NCI-H524 treated with DMSO at 0.1 percent for 48 hours (cell line): ENCODE measurements at places on chromosomes 3 and 15.

GRCh38 chr3:11230832-11231231 is 41.4 kb upstream of the ATG7 start:
- no peak for DNase-seq

GRCh38 chr15:38709196-38709595 is 144.6 kb upstream of the RASGRP1 start:
- no peak for DNase-seq

DNA sequence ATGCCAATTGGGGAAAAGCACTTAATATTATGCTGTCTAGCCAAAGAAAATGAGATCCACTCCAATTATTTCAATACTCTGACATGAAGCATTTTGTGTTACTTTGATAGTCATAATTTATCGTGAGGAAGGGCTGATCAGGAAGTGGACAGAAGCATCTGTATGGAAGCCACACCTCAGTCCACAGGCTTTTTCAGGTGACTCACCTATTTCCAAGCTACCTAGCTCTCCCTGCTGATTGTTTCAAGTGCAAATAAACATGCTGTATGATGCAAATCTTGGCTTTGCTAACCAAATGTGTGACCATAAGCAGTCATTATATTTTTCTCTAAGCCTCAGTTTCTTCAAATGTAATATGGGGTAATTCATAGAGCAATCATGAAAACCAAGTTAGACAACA is 30.8 kb upstream of the CPB1 start:
- no peak for DNase-seq

DNA sequence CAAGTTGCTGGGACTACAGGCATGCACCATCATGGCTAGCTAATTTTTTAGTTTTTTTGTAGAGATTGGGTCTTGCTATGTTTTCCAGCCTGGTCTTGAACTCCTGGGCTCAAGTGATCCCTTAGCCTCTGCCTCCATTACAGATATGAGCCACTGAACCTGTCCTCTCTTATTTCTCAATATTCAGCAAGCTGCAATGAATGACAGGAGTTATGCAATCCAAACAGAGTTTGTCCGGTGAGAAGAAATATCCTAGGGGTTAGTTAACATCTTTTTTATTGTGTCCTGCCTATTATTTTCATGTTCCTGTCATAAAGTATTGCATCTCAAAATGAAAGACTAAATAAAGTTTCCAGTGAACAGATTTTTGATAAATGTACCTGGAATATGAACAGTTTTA is 1161.4 kb downstream of the OTOL1 start:
- no peak for DNase-seq

DNA sequence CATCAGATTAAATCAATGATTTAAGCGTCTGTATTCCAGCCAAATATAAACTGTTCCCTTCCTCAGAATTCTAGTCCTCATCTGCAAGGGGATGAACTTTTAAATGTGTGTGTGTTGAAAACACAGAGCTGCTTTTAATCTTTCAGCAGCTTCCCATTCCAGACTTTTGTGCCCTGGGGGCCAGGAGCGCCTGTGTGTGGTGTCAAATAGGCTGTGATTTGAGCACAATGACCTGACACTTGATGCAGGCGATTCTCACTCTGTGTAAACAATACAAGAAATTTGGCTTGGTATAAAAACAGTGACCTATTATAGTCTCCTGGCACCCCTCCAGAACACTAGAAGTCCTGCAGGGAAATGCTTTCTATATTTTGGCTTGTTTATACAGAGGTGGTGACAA is 274.6 kb upstream of the ROPN1 start:
- DNase-seq: no peak

GRCh38 chr3:171781711-171782127 is 28.6 kb downstream of the PLD1 start:
- DNase-seq: no peak

DNA sequence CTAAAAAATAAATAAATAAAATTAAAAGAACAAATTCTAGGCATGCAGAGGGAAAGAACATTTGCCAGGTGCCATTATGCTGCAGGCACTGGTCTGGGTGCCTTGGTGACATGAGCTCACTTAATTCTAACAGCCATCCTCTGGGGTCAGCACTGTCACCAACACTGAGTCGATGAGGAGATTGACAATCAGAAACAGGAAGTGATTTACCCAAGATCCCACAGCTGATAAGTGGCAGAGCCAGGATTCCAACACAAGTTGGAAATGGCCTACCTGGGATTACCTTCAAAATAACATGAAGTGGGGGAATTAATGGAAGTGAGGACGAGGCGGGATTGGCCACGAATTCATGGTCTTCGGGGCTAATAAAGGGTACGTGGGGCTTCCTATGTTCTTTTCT is 3.6 kb downstream of the PLIN1 start:
- no peak for DNase-seq

GRCh38 chr3:29438580-29438979 is 157.7 kb downstream of the RBMS3 start:
- DNase-seq: no peak

DNA sequence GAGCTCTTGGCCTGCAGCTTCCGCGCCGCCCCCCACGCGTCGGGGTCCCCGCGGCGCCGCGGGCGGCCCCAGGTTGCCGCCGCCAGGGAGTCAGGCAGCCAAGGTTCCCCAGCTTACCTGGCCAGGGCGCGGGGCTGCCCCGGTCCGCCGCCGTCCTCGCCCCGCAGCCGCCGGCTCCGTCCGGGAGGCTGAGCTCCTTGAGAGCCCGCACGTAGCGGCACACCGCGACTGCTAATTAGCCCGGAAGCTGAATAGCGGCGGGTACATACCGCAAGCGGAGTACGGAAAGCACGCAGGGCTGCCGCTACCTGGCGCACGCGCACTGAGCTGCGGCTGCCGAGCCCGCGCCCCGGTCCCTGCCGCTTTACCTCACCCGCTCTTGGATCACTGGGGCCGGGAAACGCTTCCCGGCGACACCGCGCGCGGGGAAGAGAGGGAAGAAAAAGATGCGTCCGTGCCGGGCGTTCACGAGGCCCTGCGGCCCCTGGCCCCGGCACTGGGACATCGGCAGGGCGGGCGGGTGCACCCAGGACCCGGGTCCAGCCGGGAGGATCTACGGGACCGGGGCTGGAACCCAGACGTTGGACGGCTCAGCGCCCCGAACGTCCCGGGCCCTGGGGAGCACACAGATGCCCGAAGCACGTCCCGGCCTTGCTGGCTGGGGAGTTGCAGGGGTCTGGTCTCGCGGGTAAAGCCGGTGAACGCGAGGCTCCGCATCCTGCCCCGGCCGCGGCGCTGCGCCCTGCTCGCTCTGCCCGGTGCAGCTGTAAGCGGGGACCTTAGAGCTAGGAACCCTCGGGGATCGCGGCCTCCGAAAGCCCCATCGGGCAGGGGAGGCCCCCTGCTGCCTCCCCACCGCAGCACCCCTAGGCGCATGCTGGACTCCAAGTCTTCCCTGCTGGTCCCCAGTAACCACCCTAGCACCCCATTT is at the start of gene GOLGA8B:
Gene GOLGA8B, minus strand, starts transcription at position 253 of the 931 bp plus-strand sequence. CDS start 47,739 bp downstream, outside the sequence.
- peak; percentile 10 for DNase-seq

GRCh38 chr15:25643120-25643519 is 204.3 kb upstream of the UBE3A start:
- no peak for DNase-seq

GRCh38 chr3:114764056-114764492 is 383.0 kb downstream of the ZBTB20 start:
- DNase-seq: no peak

GRCh38 chr3:127637546-127637945 is 8.6 kb downstream of the PODXL2 start:
- no peak for DNase-seq

DNA sequence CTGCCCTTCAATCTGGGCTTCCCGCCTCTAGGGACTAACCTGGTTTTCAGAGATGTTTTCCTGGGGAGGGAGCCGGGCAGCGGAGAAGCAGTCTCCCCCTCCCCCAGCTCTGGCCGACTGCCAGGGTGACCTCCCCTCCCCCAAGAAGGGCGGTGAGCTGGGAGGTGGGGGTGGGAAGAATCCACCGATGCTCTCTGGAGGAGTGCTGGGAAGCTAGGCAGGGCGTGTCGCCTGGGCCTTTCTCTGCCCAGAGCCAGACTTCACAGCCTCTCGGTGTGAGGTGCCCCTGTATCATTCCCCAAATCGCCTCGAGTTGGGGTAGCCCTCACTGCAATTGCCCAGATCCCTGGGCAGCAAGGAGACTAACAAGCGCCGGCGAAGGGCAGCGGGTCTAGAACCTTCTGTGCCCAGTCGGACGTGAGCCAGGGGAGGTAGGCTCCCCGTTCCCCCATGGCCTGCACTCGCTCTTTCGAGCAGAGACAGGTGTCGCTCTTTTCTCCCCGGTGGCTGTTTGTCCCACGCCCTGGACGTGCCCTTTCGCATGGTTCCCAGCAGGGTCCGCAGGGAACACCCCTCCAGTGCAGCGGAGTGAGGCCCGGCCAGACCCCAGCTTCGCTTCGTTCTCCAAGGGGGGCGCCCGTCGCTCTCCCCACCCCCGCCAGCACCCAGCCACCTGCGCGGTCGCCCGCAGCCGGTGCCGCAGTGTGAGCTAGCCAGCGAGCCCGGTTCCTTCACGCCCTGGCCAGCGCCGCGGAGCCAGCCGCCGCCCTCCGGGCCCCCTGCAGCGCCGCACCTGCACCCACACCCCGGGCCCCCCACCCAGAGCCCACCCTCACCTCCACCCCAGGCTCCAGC is 1.1 kb downstream of the RAB6B start:
- DNase-seq: no peak
